ENCODE measurements at places on chromosomes 1 and 21. TPM values are rescaled to one million over a fixed set of nuclear protein-coding genes. Genes with fewer than 3 reads are reported as not detected.

DNA sequence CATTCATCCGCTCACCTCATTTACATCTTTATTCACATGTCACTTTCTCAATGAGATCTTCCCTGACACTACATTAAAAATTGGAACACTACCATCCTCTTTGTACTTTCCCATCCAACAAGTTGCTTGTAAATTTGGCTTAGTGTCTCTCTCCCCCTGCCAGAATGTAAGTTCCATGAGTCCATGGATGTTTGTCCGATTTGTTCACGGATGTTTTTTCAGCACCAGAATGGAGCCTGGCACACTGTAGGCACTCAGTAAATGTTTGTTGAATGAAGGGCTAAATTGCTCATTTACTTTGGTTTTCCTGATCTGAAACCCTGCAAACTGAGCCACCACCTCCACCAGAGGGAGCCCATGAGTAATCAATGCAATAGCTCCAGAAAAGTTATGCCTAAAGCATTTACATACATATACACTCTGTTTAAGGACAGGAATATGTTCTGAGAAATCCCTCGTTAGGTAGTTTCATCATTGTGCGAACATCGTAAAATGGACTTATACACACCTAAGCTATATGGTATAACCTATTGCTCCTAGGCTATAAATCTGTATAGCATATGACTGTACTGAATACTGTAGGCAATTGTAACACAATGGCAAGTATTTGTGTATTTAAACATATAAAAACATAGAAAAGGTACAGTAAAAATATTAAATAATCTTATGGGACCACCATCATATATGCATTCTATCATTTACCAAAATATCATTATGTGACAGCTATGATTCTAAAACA, 2.8 kb upstream of the EYA3 start:
- H3K4me1 ChIP-seq = peaks cover 18% of the 10 kb centered on the region
- no peak overlapping the region for H3K27ac ChIP-seq
- no peak overlapping the region for H3K4me3 ChIP-seq
- H3K27me3 ChIP-seq = no peaks in the 10 kb centered on the region
- peak; percentile 72 for DNase-seq

GRCh38 chr21:15063814-15064575, 805 bp downstream of the NRIP1 start:
- H3K36me3 ChIP-seq = no peaks in the 10 kb centered on the region
- H3K27me3 ChIP-seq = no peaks in the 10 kb centered on the region
- peak; percentile 76 for DNase-seq
- peak overlapping the region; percentile 98 for H3K27ac ChIP-seq

CLCA4 gene
- total RNA-seq = 0.21 TPM

DNA sequence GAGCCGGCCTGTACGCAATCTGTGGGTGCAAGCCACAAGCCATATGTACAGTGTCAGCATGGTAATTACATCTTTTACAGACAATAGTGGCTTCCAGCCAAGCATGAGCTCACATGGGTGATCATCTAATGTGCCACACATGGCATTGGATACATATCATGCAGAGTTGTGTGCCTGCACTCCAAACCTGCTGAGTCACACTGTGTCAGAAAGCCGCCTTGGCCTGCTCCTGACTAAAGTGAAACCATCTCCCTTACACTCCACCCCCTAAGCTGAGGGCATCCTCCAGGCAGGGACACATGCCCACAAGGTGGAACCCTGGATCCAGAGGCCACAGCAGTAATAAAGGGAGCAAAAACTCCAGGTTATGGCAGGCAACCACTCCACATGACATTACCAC, 72.5 kb downstream of the KCNT2 start:
- no peaks in the 10 kb centered on the region for H3K36me3 ChIP-seq
- H3K27me3 ChIP-seq = no peaks in the 10 kb centered on the region
- H3K4me3 ChIP-seq = no peak overlapping the region
- H3K4me1 ChIP-seq = no peaks in the 10 kb centered on the region

SPRR1A gene
- total RNA-seq = not detected

SDCCAG8 gene
- total RNA-seq = 22.1 TPM

CEP170 gene
- total RNA-seq = 32.1 TPM

DNA sequence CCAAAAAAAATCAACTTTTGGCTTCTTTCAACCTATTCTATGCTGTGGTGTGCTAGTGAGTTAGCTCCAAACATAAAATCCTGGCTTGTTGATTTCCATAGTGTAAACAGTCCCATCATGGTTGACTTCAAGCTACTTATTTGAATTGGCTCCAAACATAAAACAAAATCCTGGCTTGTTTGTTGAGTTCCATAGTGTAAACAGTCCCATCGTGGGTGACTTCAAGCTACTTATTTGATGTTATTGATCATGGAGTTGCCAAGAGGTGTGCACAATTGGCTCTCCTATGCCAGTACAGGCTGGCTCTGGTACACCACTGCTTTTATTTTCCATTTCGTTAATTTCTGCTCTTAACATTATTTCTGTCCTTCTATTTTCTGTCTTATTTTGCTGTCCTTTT, 1.8 kb upstream of the COA6 start:
- no peak overlapping the region for H3K27ac ChIP-seq
- H3K36me3 ChIP-seq = peaks cover 5% of the 10 kb centered on the region
- peaks cover 20% of the 10 kb centered on the region for H3K4me1 ChIP-seq
- no peaks in the 10 kb centered on the region for H3K27me3 ChIP-seq
- no peak overlapping the region for H3K4me3 ChIP-seq

- H3K27me3 ChIP-seq = no peaks in the 10 kb centered on the region
- no peak overlapping the region for H3K4me3 ChIP-seq
- DNase-seq = no peak
- no peaks in the 10 kb centered on the region for H3K4me1 ChIP-seq
Observed at GRCh38 chr1:48923116-48923515, 146.4 kb upstream of the BEND5 start.

GRCh38 chr1:225642177-225642576, 10.7 kb downstream of the ENAH start:
- H3K4me3 ChIP-seq = no peak overlapping the region
- H3K27ac ChIP-seq = no peak overlapping the region
- H3K4me1 ChIP-seq = peaks cover 34% of the 10 kb centered on the region
- no peaks in the 10 kb centered on the region for H3K27me3 ChIP-seq
- DNase-seq = no peak

DNA sequence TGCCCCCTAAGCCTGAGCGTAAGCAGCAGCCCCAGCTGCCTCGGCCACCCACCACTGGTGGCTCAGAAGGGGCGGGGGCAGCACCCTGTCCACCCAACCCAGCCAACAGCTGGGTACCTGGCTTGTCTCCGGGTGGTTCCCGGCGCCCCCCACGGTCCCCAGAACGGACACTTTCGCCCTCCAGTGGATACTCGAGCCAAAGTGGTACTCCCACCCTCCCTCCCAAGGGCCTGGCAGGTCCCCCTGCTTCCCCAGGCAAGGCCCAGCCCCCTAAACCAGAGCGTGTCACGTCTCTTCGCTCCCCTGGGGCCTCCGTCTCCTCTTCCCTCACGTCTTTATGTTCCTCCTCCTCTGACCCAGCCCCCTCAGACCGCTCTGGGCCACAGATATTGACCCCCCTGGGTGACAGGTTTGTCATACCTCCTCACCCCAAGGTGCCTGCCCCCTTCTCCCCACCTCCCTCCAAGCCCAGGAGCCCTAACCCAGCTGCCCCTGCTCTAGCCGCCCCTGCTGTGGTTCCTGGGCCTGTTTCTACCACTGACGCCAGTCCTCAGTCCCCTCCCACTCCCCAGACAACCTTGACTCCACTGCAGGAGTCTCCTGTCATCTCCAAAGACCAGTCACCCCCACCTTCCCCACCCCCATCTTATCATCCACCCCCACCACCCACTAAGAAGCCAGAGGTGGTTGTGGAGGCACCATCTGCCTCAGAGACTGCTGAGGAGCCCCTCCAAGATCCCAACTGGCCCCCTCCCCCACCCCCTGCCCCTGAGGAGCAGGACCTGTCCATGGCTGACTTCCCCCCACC, 46.2 kb downstream of the YARS1 start:
- H3K27me3 ChIP-seq = no peaks in the 10 kb centered on the region
- no peak overlapping the region for H3K27ac ChIP-seq
- peaks cover 5% of the 10 kb centered on the region for H3K4me1 ChIP-seq
- no peak for DNase-seq

FCGR1A gene
- 0.75 TPM for total RNA-seq

GRCh38 chr1:149995927-149996326, 14.6 kb downstream of the OTUD7B start:
- H3K36me3 ChIP-seq = no peaks in the 10 kb centered on the region
- H3K4me1 ChIP-seq = peaks cover 67% of the 10 kb centered on the region
- peak overlapping the region; percentile 48 for H3K27ac ChIP-seq
- no peak for DNase-seq
- H3K27me3 ChIP-seq = no peaks in the 10 kb centered on the region
- no peak overlapping the region for H3K4me3 ChIP-seq

- peaks cover 30% of the 10 kb centered on the region for H3K4me1 ChIP-seq
- H3K4me3 ChIP-seq = no peak overlapping the region
- H3K36me3 ChIP-seq = no peaks in the 10 kb centered on the region
Observed at GRCh38 chr1:201693890-201694607, 134.9 kb upstream of the IPO9 start.

DNA sequence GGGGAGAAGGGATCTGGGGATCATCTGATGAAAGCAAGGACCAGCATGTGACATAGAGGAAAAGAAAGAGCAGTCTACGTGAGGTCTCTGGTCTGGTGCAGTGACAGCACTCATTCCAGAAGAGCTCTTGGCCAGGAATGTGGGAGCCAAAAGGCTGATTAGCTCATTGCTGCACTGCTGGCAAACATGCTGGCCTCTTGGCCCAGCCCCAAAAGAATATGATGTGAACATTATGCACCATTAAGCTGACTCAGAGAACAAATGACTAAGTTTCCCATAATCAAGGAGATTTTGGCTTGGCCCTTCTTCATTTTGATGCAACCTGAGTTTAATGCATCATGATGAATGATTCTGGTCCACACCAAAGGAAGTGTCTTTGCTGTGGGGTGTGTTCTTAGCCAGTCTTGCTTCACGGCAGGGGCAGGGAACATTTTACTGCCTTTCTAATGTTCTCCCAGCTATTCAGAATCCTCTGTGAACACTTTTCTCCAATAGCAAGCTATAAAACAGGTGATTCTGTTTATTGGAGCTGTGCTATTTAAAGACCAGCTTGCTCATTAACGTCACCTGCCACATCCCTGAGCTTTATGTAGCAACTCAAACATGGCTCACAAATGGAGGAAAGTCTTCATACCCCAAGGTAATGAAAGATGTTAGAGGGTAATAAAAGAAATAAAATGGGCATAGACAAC, 55.1 kb downstream of the PCBP3 start:
- H3K27me3 ChIP-seq = no peaks in the 10 kb centered on the region
- no peak overlapping the region for H3K27ac ChIP-seq
- DNase-seq = no peak
- no peaks in the 10 kb centered on the region for H3K4me1 ChIP-seq

- H3K4me3 ChIP-seq = no peak overlapping the region
- no peaks in the 10 kb centered on the region for H3K27me3 ChIP-seq
- peak overlapping the region; percentile 61 for H3K27ac ChIP-seq
Observed at GRCh38 chr1:42940851-42941639, 17.6 kb downstream of the SLC2A1 start.

- H3K36me3 ChIP-seq = no peaks in the 10 kb centered on the region
- H3K27ac ChIP-seq = no peak overlapping the region
- no peaks in the 10 kb centered on the region for H3K4me1 ChIP-seq
- no peak for DNase-seq
- no peaks in the 10 kb centered on the region for H3K27me3 ChIP-seq
Observed at GRCh38 chr1:95407886-95408291, 173.9 kb downstream of the RWDD3 start.

DNA sequence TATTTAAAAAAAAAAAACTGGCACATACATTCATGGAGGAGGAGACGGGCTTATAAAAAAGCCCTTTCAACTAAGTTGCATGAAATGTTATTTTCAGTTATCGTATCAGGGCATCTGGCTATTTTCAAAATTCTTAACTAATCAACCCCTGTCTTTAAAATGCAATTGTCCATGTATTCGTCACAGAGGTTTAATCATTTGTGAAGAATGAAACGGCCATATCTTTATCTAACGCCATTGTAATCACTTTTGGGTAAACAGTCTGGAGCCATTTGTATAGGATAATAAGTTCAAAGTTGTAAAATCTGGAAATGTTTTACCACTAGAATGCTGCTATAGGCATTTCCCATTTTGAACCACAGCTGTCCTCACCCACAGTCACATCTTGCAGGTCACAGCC, 30.4 kb downstream of the SLC30A10 start:
- no peaks in the 10 kb centered on the region for H3K36me3 ChIP-seq
- DNase-seq = no peak
- no peaks in the 10 kb centered on the region for H3K27me3 ChIP-seq
- no peaks in the 10 kb centered on the region for H3K4me1 ChIP-seq
- H3K4me3 ChIP-seq = no peak overlapping the region
- no peak overlapping the region for H3K27ac ChIP-seq

DNA sequence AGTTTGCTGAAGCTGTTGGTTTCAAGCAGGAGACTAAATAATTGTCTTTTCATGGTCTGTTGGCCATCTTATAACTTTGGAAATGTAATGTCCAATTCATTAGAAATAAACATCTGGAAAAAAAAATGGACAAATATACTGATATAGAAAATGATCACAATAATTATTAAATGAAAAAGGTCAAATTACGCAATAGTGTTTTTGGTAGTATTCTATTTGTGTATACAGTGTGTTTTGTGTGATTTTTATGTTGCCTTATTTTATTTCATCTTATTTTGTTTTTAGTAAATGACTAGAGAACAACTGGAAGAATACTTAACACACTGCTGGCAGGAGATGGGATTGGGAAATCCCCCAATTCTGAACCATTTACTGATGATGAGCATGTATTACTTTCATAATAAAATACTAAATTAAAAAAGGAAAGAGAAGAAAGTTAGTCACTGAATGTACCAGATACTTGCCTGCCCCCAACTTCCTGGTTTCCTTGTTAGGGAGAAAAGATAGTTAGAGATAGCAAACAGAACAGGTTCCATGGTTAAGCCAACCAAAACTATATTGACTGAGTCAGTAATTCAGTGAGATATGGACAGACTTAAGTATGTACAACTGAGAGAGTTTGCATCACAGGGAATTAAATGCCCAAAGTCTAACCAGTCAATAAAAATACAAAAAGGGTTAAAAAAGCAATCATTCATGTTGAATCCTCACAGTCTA, 24.0 kb upstream of the SAMD13 start:
- H3K27ac ChIP-seq = no peak overlapping the region
- no peak for DNase-seq
- H3K36me3 ChIP-seq = no peaks in the 10 kb centered on the region
- no peaks in the 10 kb centered on the region for H3K27me3 ChIP-seq
- no peaks in the 10 kb centered on the region for H3K4me1 ChIP-seq

TNNT2 gene
- 6.6 TPM for total RNA-seq

RPE65 gene
- total RNA-seq = not detected

DNA sequence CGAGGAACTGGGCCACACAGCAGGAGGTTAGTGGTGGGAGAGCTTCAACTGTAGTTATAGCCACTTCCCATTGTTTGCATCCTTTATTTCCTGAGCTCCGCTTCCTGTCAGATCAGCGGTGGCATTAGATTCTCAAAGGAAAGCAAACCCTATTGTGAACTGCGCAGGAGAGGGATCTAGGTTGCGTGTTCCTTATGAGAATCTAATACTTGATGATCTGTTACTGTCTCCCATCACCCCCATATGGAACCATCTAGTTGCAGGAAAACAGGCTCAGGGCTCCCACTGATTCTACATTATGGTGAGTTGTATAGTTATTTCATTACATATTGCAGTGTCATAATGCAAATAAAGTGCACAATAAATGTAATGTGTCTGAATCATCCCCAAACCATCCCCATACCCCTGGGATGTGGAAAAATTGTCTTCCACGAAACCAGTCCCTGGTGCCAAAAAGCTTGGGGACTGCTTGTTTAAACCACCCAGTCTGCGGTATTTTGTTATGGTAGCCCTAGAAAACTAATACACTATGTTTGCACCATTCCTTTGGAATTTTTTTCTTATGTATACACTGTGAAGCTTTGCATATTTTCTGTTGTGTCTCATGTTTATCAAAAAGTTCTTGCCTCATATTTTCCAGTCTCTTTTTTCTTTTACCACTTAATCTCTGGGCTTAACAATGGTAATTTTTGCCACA, 136.6 kb upstream of the IVNS1ABP start:
- H3K27me3 ChIP-seq = peaks cover 3% of the 10 kb centered on the region
- no peaks in the 10 kb centered on the region for H3K36me3 ChIP-seq
- no peaks in the 10 kb centered on the region for H3K4me1 ChIP-seq
- no peak overlapping the region for H3K4me3 ChIP-seq
